Stimulated activated CD8-positive, alpha-beta memory T cell treated with anti-CD3 and anti-CD28 coated beads, Interleukin-4, amount 100 ng/mL, for 1 hour (primary cell): ENCODE measurements at places on chromosomes 4 and X.
A peak's percentile ranks its signal among the peaks of the same experiment; 100 is the strongest.

DNA sequence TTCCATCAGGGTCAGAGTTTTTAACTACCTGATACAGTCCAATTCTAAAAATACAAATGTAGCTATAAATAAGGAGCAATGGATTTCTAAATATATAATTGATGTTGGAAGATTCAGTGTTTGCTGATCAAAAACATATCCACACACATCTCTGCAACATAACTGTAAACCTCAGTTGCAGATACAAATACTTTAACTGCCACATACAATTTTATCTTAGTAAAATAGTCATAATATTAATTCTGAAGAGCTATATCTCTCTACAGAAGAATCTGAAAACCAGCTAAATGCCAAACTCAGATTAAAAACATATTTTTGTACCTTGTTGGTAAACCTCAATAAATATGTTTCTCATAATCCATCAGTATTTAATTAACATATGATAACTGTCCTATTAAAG is 674.3 kb upstream of the INTU start:
- DNase-seq, result no peak

- DNase-seq, result no peak
These were observed 97.0 kb upstream of the LNX1 start for GRCh38 chr4:53688186-53688790.

DNA sequence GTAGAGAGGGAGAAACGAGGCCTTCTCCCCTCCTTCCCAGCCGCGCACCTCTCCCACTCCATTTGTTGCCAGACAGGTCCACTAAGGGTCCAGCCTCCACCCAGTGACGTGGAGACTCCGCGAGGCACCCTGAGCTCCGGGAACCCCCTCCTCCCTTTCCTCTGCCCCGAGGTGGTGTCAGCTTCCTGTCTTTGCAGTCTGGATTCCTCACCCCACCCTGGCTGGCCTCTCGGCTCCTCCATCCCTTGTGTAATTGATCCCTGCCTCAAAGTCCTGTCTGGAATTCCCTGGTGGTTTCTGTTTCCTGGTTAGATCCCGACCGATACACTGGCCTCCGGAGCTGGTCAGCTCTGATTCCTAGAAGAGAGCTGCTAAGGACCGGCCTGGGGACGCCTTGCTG is 105.9 kb upstream of the SCOC start:
- DNase-seq, result no peak

DNA sequence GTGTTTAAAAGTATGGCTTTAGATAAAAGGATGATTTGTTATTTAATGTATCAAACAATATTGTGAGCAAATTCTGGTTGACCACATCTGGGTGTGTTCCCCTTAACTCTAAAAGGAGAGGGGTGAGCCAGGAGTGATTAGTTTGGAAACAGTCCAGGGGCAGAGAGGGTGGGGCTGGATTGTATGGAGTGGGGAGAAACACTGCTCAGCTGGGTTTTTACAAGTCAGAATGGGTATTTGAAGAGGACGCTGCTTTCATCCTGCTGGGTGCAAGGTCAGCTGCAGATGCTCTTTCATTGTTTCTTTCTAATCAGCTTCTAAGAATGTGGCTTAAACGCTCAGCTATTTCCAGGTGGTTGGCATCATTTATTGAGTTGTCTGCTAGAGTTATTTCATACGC is 82.8 kb upstream of the LIMCH1 start:
- DNase-seq, result no peak

- DNase-seq, result no peak
These were observed 22.5 kb downstream of the GUCY1B1 start for GRCh38 chr4:155781249-155781831.

DNA sequence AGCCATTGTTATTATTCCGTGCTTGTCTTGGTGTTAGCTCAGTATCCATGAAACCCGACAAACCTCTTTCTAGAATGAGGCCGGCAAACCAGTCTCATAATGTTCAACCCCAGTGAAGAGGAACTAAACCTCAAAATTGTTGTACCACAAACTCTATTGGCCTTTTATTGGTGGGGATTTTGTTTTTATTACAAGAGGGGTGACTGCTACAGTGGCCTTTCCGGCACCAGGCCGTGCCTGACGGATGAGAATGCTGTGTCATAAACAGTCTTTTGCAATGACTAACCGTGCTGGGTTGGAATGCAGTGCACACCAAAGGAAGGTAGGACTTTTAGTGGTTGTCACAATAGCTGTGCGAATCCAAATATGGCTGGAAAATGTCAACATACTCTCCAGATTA is 60.8 kb downstream of the SHROOM2 start:
- no peak for DNase-seq

DNA sequence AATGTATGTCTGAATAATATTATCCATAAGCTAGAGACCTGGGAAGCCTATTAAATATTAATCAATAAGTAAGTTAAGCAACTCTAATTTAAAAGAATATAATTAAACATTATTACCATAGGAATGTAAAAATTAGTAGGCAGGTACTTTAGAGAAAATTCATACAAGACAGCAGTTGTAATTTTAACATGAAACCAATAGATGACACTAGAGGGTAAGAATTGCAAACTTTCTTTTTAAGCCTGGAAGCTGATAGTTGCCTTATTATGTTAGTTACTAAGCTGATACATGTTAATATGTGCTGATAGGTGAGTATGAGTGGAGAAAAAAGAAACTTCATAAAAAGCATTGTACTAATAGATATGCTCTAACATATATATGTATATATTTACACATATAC is 1157.4 kb downstream of the FAM133A start:
- no peak for DNase-seq

- DNase-seq, result no peak
These were observed 50.2 kb upstream of the SLC7A11 start for GRCh38 chr4:138292321-138292720.

GRCh38 chrX:150731795-150732194 is 38.6 kb downstream of the MTMR1 start:
- DNase-seq, result no peak

DNA sequence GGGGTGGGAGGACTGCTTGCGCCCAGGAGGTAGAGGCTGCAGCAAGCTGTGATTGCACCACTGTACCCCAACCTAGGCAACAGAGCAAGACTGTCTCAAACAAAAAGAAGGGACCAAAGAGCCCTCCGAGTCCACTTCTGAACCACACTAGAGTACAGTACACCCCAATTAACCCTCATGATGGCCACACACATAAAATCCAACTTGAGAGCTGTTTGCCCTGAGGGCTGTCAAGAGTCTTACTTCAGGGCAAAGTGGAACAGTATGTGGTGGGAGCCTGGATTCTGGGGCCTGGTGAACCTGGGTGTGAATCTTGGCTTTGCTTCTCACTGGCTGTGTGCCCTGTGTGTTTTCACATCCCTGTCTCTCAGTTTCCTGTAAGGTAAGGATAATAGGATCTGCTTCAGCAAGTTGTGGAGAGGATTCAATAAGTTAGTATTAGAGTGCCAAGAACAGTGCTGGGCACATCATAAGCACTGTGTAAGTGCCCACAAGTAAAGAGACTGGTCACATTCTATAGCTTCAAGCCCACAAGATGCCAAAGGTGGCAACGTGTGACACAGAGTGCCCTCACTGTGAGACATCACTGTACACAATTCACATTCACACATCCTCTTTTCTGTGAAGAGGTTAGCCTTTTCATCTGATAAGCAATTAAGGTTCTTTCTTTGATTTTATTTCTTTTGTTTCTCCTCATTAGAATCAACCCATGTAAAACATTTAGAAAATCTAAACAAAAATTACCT is 52.1 kb downstream of the LEF1 start:
- no peak for DNase-seq

DNA sequence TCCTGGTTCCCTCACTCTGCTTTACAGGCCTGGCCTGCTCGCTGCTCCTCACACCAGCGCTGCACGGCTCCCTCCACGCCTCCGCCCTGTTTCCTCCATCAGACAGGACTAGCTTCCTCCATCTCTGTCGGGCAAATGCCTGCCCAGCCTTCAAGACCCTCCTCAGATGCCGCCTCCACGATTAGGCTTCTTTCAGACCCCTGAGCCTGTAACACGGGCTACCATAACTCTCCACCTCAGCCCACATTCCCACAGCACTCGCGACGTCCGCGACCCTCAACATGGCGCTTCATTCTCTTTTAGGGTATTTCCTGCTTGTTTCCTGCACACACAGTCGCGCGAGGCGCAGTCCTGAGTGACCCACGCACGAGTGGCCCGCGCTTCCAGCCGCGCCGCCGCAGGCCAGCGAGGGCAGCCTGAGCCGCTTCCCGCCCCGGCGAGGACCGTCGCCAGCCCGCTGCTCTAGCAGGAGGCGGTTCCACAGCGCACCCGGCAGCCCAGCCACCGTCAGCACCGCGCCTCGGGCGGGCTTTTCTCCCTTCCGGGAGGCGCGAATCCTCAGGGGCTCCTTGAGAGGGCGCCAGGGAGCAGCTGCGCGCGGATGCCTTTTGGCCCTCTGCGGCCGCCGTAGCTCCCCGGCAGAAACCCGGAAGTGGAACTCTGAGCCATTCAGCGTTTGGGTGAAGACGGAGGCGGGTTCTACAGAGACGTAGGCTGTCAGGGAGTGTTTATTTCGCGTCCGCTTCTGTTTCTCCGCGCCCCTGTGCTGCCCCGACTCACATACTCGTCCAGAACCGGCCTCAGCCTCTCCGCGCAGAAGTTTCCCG is at the start of gene FRG1:
Gene FRG1, plus strand, starts transcription at position 695 of the 827 bp plus-strand sequence. CDS start 138 bp downstream, outside the sequence.
- DNase-seq, result peak; percentile 96

DNA sequence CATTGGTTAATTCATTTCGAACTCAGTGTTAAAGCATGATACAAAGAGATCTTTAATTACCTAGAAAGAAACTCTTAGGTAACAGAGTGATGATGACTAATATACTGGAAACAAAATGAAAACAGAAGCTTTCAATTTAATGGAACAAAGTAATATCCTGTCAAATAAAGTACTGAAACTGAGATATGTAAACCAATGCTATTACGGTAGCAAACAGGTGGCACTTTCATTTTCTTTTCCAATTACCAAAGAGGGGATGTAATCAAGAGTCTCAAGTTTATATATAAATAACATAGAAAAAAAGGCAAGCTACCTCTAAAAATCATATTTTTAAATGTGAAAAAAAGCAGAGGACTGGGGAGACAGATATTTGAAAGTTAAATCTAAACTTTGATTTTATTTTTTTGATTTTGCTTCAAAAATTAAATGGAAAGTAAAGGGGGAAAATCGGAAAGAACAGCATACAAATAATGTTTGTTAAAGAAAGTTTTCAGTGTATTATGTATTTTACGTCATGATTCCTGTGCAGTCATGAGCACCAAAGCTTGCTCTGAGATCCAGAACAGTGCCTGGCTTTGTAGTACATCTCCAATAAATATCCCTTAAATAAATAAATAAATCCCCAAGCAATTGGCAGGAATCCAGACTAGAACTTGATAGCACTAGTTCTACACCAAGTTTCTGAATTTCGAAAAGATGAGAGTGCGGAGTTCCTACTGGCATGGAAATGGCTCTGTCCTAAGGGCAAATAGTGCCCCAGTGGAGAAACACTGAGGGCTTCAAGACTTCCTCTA is 25.0 kb upstream of the RAPGEF2 start:
- DNase-seq, result no peak

- DNase-seq, result no peak
These were observed 55.1 kb upstream of the INPP4B start for GRCh38 chr4:142901166-142901662.

DNA sequence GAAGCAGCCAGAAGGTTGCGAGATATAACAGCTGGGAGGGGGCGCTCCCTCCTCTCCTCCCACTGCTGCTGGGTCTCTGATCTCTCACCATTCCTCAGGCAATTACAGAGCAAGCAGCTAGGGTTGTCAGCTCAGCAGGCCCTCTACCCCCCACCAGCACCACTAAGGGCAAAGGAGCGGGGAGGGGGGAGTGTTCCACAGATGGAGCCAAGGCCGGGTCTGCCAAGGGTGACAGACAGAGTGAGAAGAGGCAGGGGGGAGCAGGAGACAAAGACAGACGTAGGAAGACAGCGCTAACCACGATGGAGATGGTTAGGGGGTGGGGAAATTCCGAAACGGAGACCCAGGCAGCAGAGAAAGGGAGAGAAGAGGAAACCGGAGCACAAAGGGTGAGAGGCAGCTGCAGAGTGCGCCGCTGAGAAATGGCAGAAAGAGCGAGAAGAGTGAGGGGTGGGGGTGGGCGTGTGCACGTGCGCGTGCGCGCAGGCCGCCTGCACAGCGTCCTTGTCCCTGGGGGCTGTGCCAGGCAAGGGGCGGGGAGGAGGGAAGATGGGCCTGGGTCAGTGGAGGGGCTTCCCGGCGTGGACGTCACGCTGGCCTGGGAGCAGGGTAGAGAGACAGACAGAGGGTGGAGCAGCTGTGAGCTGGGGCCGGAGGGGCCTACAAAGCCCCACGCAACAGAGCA is 6.9 kb downstream of the L1CAM start:
- no peak for DNase-seq

DNA sequence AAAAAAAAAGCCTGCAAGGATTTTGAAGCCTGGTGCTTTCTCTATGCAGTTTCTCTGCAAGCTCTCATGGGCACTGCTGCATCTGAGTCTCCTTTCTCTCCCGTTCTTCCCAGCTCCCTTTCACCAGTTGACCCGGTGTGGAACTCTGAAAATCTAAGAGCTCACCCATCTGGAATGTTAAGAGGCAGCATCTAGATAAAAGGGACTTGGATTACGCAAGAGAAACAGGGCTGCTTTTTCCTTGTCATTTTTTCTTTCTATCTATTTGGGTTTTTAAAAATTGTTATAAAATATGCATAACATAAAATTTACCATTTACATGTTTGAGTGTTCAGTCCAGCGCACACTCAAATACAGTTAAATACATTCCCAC is 95.2 kb upstream of the RPS6KA3 start:
- no peak for DNase-seq

- DNase-seq, result no peak
These were observed 164.3 kb upstream of the MAMLD1 start for GRCh38 chrX:150198776-150199175.

DNA sequence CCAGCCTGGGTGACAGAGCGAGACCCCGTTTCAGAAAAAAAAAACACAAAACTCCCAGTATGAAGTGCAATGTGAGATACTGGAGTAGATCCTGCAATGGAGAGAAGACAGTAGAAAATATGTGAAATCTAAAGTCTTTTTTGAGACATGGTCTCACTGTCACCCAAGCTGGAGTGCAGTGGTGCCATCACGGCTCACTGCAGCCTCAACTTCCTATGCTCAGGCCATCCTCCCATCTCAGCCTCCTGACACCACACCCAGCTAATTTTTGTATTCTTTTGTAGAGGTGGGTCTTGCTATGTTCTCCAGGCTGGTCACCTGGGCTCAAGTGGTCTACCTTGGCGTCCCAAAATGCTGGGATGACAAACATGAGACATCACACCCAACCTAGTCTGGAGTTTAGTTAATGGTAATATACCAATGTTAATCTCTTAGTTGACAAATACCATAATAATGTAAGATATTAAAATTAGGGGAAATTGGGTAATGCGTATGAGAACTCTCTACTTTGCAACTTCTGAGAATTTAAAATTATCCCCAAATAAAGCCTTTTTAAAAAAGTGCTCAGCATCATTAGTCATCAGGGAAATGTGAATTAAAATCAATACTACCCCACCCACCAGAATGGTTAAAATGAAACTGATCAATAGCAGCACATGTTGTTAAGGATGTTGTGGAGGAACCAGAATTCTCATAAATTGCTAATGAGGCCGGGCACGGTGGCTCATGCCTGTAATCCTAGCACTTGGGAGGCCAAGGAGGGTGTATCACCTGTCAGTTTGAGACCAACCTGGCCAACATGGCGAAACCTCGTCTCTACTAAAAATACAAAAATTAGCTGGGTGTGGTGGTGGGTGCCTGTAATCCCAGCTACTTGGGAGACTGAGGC is 15.0 kb downstream of the RBMX start:
- DNase-seq, result no peak

- DNase-seq, result no peak
These were observed 337.3 kb upstream of the DIPK2B start for GRCh38 chrX:45537936-45538335.
